Fibroblast of skin of back (primary cell): ENCODE measurements at places on chromosomes 1 and 21.

DNA sequence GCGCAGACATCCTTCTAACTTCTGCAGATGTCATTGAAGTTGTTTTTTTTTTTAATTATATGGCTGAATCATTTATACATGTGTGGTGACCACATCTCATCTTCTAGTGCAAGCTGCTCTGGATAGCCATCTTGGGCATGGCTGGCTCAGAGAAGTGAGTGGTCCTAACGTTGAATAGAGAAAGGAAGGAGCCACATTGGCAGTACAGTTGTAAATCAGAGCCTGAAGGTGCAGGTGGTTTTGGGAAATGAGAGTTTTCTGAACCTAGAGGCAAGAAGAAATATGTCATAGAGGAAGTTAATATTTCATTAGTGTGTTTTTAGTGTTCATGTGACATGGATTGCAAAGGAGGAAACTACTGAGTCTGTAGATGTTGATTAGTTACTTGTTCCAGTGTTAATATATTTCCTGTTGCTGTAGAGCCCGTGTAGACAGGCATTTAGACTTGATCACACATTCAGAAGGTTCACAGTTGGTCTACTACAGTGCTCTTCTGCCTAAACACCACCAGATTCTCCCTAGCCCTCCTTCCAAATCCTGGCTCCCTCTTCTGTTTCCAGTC, 163.7 kb downstream of the ROR1 start:
- DNase-seq, result no peak

GRCh38 chr1:181391301-181391900, 91.9 kb upstream of the CACNA1E start:
- DNase-seq, result no peak

DNA sequence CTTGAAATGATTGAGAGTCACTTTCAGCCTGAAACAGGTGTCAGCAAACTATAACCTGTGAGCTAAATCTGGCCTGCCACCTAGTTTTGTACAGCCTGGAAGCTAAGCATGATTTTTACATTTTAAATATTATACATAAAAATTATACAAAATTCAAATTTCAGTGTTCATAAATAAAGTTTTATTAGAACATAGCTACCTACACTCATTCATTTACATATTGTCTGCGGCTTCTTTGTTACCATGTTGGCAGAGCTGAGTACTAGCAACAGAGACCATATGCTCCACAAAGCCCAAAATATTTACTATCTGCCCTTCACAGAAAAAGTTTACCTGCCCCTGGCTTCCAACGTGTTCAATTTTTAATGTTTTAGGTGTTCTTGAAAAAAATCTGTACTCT, 8.0 kb upstream of the C1orf162 start:
- no peak for DNase-seq

DNA sequence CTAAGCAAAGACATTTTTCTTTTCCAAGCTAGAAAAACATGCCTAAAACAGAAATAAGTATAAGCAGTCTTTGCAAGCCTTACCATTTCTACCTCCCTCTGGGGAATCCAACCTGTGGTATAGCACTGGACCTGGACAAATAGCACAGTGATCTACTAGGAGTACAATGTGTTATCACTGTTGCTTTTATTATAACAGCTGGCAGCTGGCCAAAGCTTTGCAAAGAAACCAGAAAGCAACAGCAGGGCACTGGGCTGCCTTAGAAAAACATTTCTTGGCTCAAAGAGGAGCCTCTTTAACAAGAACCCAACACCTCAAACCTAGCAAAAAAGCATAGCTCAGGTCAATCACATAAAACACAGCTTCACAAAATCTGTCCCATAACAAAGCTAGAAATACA, 294.5 kb upstream of the GREM2 start:
- peak; percentile 5 for DNase-seq

- peak; percentile 29 for DNase-seq
Measured at GRCh38 chr1:154595621-154596020, 12.4 kb downstream of the ADAR start.

GRCh38 chr1:31798086-31798432, 17.8 kb downstream of the SPOCD1 start:
- DNase-seq, result no peak

DNA sequence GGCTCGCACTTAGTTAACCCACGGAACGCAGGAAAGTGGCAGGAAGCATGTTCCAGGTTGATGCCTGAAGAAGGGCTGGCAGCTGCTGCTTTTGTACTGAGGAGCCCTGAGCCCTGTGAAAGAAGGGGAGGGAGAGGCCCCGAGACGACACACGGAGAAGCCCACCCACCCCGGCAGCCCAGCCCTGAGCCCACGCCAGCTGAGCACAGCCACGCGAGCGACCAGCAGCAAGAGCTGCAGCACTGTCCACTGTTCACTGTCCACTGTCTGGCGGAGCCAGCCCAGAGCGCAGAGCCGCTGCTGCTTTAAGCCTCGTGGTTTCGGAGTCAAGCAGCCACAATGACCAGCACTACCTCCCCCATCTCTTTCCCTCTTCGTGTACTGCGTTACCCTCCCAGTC, 5.3 kb downstream of the LRRC47 start:
- no peak for DNase-seq

- no peak for DNase-seq
Measured at GRCh38 chr1:35691571-35692220, 27.0 kb downstream of the C1orf216 start.

GRCh38 chr1:154567386-154568156, at the start of gene CHRNB2:
TSS of gene CHRNB2 (plus strand) at chr1:154567778. CDS start at chr1:154568045, 267 bp downstream.
- DNase-seq, result peak; percentile 41

GRCh38 chr1:61439234-61439633, 285.7 kb downstream of the TM2D1 start:
- no peak for DNase-seq

DNA sequence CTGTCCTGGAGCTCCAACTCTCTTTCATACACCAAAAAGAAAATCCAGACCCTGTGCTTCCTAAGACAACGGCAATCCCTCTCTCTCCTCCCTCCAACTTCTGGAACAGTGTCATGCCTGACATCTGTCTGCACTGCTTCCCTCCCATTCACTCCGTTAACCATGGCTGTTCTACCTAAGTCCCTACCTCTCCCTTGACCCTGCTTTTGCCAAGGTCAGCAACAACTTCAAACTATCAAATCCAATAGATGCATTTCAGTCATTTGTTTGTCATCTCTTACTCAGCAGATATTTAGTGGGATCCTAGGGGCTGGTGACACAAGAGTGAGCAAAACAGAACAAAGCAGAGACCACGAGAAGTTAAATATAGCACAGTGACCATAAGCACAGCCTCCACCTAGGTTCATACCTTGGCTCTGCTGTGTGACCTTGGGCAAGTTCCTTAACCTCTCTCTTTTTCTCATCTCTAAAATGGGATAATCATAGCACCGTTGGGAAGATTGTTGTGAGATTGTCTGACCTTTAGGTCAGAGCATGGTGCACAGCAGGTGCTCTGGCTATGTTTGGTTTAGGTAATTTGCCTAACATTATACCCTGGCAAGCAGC, 88.9 kb downstream of the TMEM53 start:
- DNase-seq, result no peak

DNA sequence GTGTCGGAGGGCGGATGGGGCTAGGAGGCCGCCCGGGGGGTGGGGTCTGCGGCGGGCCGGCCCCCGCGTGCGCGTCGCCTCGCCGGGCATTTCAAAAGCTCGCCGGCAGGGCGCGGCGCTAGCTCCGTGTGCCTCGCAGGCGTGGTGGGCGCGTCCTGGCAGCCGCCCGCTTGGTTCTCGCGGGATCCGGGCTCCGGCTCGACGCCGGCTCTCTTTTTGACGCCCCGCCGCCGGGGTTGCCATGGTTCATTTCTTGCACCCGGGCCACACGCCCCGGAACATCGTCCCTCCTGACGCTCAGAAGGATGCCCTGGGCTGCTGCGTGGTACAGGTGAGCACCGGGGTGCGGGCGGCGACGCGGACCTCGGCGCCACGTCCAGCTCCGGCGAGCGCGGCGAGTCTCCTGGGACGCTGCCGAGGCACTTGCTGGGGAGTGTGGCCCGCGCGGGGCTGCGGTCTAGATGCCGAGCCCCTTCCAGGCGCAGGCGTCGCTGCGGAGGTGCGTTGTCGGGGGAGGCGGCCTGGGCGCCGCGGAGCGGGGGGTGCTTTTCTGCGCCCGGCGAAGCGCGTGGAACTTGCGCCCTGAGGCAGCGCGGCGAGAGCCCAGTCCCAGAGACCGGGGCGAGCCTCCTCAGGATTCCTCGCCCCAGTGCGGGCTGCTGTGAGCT, at the start of gene ZYG11A:
ZYG11A (plus strand) TSS at position 118 of the 668 bp plus-strand sequence; CDS start at position 242, 124 bp downstream.
- peak; percentile 83 for DNase-seq

GRCh38 chr1:47436979-47437446, 831 bp upstream of the FOXD2 start:
- peak; percentile 36 for DNase-seq

DNA sequence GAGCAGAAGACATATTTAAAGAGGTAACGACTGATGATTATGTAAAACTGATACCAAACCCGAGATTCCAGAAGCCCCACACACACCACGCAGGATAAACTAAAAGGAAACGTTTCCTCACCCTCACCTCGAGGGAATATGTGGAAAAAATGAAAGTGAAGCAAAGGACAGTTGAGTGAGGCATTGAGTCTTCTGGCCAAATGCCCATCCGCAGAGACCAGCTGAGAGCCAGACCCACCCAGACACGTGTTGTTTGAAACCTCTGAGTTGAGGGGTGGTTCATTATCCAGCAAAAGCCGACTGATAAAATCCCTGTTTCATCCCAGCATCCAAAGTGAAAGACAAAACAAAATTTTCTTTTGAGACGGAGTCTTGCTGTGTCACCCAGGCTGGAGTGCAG, 29.6 kb upstream of the PCBP3 start:
- DNase-seq, result no peak

GRCh38 chr1:15066191-15066590, 87.4 kb upstream of the TMEM51 start:
- no peak for DNase-seq

GRCh38 chr1:204350857-204351573, 8.7 kb downstream of the PLEKHA6 start:
- DNase-seq, result peak; percentile 61

DNA sequence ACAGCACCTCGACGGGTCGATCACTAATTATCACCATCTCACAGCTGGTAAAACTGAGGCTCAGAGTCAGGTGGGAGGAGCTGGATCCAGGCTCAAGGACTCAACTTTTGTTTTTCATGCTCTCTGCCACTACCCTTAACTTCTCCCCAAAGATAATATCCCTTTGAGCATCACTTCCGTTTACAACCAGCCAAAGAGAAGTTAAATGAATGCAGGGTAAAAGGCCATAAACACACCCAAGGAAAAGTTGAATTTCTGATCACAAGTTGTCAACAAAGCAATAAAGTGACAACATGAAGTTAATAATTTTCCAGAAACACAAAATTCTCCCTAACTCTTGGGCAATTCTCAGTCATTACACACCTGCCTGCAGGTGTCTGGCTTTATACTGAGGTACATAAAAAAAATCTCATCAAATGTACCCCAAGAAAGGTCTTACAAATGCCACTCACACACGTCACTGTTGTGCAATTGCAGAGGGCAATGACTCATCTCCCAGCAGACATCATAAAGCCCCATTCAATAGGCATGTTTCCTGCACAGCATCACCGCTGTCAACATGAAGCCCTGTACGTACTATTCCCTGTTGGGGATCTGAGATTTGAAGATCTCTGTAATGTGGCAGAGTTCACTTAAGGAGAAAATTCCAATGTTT, 3.4 kb downstream of the OR2T11 start:
- DNase-seq, result no peak

- peak; percentile 21 for DNase-seq
Measured at GRCh38 chr1:31064718-31065309, 703 bp downstream of the PUM1 start.

GRCh38 chr1:150987924-150988323, 5.8 kb downstream of the ANXA9 start:
- DNase-seq, result no peak

DNA sequence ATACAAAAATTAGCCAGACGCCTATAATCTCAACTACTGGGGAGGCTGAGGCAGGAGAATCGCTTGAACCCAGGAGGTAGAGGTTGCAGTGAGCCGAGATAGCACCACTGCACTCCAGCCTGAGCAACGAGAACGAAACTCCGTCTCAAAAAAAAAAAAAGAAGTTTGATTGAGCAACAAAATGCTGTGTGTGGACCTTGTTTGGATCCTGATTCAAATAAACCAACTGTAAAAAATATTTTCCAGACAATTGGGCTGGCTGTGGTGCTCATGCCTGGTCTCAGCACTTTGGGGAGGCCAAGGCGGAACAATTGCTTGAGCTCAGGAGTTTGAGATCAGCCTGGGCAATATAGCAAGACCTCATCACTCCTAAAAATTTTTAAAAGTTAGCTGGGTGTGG, 16.8 kb downstream of the PTAFR start:
- DNase-seq, result no peak

DNA sequence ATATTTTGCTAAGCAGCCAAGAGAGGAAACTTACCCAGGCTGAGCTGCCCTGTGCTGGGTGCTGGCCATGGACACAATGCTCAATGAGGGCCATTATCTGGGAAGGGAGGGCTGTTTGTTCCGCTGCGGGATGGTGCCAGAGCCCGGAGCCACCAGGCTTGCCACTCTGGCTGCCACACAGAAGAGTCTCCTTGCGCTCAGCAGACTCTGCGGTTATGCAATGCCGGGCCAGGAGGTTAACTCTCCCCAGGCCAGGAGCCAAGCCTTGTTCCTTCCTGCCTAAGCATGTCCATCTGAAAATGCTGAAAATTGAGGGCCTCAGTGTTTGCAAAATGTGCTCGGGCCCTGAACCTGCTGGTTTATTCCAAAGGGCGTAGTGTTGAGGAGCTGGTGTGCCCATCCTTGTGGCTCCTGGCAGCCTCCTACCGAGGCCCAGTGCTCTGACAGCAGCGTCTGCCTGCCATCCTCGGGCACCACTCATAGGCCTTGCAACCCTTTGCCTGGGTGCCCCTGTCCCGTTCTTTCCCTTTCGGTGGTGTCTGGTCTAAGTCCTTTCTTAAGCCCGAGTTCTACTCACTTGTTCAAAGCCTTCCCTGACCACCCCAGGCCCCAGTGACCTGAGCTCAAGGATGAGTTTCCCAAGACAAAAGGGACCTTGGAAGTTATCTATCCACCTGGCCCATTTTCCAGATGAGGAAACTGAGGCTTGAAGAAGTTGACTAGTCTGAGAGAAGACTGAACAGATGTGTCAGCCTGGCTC, 133.8 kb upstream of the EDN2 start:
- no peak for DNase-seq
